ENCODE measurements at places on chromosomes 13 and 19.

DNA sequence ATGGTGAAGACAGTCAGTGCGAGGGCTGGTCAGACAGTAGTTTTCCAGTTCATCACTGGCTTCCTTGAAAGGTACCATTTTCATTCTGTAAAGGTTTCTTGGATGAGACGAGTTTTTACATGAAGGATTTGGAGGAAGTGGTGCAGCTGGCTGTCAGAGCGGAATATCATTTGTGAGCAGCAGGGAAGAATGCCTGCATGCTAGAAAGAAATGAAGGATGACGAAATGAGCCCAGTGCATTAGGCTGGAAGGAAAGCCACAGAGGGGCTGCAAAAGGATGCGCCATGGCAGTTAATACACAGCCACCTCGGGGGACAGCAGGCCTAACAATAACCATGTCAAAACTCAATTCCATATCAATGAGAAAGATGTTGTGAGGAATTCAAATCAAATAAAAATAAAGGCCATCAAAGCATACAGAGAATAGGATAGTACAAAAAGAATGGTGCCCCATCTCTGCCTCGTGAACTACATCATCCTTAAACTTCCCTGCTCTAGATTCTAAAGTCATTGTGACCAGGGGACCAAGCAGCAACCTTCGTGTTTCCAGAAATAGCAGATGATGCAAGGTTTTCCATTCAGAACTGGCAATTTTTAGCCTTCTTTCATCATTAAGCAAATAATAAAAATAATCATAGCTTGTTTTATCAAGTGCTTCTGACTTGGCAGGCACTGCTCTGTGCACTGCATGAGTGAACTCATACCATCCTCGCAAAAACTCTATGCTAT, 504.2 kb downstream of the RFC3 start:
- DNase-seq, result no peak

DNA sequence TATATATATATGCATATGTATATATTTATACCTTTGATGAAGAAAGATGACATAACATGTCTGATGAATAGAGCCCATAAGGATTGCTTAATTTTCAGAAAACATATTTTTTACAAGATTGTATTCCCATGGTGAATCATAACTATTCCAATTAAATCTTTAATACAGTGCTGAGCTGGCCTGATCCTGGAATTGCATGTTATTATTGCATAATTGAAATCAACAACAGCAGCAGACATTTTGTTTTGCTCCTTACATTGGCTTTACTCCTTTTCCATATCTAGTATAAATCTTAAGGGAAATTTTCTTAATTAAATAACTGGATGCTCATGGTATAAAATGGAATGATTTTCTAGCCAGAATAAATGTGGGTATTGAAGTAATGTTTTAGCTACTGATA, 22.0 kb downstream of the POSTN start:
- DNase-seq, result no peak

DNA sequence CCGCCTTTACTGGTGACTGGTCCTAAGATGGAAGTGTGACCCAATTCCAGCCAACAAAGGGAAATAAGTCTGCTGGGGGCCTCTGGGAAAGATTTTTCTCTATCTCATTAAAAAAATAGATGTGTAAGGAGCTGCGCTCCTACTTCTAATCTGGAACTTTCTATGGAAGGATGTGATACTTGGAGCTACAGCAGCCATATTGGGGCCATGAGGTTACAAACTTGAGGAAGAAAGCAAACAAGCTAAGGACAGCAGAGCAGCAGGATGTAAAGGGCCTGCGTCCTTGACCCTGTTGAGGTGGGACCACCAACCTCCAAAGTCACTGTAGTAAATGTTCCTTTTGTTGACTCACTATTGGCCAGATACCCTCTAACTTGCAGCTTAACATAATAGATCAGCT, 7.5 kb downstream of the GPR42 start:
- no peak for DNase-seq

DNA sequence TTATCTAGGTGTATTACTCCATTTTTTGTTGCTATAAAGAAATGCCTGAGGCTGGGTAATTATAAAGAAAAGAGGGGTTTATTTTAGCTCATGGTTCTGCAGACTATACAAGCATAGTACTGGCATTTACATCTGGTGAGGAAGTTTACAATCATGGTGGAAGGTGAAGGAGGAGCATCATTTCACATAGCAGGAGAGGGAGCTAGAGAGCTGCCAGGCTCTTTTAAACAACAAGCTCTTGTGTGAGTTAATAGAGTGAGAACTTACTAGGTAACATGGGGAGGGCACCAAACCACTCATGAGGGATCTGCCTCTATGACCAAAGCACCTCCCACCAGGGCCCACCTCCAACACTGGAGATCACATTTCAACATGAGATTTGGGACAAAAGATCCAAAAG, 221.7 kb upstream of the GPC6 start:
- DNase-seq, result no peak

DNA sequence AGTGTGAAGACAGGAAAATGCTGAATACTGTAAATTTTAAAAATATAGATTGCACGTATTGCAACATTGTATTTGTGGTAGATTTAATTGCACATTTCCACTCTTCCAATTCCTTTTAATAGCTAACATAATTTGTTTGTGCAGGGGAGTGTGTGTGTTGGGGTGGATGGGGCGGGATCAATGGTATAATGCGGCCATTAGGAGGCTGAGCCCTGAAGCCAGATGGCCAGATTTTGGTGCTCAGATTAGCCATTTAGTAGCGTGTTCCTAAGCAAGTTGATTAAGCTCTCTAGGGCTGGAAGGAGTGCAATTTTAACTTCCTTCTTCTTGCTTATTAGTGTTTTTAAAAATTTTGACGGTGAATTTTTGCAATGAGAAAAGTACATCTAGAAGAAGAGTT, 5.8 kb downstream of the OXGR1 start:
- no peak for DNase-seq

- no peak for DNase-seq
Measured at GRCh38 chr19:7858109-7858770, 15.9 kb downstream of the PRR36 start.

DNA sequence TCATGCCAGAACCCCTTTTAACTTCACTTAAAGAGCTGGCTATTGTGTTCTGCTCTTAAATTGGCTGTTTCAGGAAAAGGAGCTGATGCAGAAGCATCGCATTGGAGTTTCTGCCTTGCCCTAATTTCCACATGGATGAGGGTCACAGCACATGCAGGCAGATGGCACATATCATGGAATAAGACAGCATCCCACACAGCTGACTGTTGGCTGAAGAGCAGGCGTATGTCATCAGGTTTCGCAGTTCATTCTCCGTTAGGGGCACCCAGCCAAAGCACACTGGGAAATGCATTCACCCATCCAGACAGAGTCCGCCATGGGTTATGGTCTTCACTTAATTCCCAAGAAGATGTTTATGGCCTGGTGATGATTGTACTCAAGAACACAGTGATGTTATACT, 572.5 kb downstream of the LIG4 start:
- no peak for DNase-seq

DNA sequence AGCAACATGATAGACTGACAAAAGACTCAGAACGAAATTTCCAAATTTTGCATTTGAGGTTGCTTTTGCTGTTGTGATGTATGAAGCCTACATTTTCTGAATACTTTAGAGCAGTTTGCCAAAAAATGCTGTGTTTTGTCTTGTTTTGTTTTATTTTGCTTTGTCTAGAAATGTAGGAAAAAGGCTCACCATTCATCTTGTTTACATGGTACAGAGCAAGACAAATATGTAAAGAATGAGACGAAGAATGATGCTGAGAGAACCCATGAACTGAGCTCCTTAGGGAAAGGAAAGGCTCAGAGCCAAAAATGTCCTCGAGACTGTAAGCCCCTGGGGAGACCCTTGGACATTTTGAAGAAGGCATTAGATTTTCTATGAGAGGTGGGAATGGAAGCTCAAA, 6.8 kb upstream of the SPART start:
- DNase-seq, result no peak

DNA sequence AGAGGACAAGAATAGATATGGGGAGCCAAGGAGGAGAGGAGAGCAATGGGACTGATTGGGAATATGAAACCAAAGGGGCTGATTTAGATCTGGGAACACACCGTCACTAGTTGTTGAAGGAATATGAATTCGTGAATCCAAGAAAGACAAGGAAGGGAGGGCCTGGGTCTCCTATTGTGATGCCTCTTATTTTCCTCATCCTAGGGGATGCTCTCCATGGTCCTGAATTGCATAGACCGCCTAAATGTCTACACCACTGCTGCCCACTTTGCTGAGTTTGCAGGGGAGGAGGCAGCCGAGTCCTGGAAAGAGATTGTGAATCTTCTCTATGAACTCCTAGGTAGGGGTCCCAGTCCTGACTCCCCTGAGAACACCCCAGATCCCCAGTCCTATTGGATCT, 21.5 kb downstream of the RYR1 start:
- DNase-seq, result no peak

- no peak for DNase-seq
Measured at GRCh38 chr13:39379667-39380655, 223.0 kb downstream of the LHFPL6 start.

GRCh38 chr13:21980049-21980448, 309.2 kb downstream of the FGF9 start:
- DNase-seq, result no peak

GRCh38 chr19:13884726-13885591, 8.0 kb downstream of the NANOS3 start:
- DNase-seq, result no peak

DNA sequence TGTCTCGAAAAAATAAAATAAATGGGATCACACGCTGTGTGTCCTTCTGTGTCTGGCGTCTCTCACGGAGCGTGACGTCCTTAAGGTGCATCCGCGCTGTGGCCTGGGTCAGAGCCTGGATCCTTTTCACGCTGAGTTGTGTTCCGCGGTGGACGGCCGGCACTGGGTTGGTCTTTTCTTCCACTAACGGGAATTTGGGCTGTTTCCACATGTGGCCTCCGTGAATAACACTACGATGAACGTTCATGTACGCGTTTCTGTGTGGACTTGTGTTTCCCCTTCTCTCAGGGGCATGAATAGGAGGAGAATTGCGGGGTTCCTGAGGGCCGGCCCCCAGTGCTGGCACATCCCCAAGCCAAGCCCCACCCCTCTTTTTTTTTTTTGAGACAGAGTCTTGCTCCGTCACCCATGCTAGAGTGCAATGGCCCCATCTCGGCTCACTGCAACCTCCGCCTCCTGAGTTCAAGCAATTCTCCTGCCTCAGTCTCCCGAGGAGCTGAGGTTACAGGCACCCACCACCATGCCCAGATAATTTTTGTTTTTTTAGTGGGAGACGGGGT, 6.2 kb upstream of the PTBP1 start:
- no peak for DNase-seq

- DNase-seq, result no peak
Measured at GRCh38 chr13:60427285-60427684, 30.3 kb downstream of the TDRD3 start.

GRCh38 chr19:44955505-44956439, 592 bp downstream of the CLPTM1 start:
- peak; percentile 1 for DNase-seq

GRCh38 chr19:46503848-46504453, 8.3 kb upstream of the PNMA8B start:
- no peak for DNase-seq

DNA sequence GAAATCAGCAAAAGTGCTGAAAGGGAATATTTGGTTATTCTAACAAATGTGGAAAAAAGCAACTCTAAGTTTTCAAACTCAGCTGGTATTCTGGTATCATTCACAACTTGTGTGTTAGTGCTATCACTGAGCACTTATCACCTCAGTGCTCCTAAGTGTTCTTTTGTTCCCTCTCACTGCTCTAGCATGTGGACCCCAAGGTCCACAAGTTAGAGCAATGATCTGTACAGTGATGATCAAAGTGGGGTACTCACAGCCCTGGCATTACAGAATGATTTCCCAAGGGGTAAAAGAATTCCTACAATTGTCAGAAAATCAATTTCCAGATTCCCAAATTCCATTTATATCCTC, 575.0 kb downstream of the DIAPH3 start:
- DNase-seq, result no peak

DNA sequence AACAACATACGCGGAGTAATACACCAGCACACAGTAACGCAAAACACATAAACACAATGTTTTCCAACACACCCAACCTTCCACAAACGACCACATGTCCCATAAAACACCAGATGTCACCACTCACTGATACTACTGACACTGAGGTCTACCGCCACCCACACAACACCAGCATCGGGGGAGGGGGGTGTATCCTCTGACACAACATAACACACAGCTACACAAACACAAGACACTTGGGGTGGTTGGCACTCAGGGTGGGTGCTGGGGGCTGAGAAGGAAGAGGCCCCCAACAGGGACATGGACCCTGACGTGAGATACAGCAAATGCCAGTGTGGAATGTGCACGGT, 1.5 kb upstream of the KCNN4 start:
- DNase-seq, result no peak

DNA sequence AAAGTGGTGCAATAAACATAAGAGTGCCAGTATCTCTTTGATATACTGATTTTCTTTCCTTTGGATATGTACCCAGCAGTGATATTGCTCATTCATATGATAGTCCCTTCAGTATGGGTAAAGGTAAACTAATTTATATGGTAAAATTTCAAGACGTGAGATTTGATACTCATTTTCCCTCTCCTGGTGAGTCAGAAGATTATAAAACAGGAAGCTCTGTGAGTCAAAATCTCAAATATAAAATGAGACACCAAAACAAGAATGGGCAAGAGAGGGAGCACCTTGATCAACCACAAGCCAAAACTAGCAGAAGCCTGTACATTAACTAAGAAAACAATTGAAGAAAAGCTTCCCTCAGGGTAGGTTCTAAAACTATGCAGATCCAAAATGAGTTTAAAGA, 216.3 kb downstream of the SLITRK6 start:
- DNase-seq, result no peak

DNA sequence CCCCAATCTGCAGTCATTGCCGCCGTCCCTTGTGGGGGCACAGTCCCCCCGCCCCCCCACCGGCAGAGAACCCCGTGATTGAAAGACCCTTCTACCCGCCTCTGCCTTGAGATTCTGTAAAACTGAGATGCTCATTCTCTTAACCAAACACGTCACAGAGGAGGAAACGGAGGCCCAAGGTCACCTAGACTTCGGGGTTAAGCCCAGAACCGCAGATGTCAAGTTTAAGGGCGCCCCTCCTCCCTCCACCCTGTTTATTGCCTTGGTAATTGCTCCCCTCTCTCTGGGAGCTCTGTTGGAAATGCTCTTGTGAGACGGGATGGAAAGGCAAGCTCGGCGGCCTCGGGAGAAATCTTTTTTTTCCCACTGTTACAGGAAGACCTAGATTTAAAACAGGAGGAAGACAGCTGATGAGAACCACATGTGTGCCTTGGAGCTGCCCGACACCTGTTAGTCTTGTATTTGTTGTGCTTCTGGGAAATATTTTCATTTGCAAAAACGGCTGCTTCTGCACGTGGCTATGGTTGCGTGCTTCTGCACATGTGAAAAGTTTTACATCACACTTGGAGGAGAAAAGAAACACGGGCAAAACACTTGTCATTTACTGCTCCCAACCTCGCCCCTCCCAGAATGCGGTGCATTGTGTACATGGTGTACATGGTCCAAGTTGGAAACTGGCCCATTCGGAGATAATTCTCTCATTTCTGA, 1.1 kb upstream of the MED26 start:
- no peak for DNase-seq

- no peak for DNase-seq
Measured at GRCh38 chr13:97809576-97809975, 143.9 kb upstream of the IPO5 start.

- no peak for DNase-seq
Measured at GRCh38 chr13:54949735-54950134, 1921.1 kb downstream of the OLFM4 start.

Measured in stimulated activated CD8-positive, alpha-beta memory T cell treated with anti-CD3 and anti-CD28 coated beads, Interleukin-2, amount 100 ng/mL, for 1 hour (primary cell).